Activated CD4-positive, alpha-beta memory T cell treated with anti-CD3 and anti-CD28 coated beads, Interleukin-2, amount 10 ng/mL, durations not matched to agents 7 days and 5 days (primary cell): ENCODE measurements at places on chromosomes 4 and X.
A peak's percentile ranks its signal among the peaks of the same experiment; 100 is the strongest.

GRCh38 chr4:67539830-67540229 is 5.5 kb downstream of the CENPC start:
- DNase-seq, result no peak

GRCh38 chr4:22407361-22407760 is 108.5 kb downstream of the ADGRA3 start:
- DNase-seq, result no peak

GRCh38 chrX:107764845-107765608 is 10.6 kb downstream of the TSC22D3 start:
- DNase-seq, result no peak

DNA sequence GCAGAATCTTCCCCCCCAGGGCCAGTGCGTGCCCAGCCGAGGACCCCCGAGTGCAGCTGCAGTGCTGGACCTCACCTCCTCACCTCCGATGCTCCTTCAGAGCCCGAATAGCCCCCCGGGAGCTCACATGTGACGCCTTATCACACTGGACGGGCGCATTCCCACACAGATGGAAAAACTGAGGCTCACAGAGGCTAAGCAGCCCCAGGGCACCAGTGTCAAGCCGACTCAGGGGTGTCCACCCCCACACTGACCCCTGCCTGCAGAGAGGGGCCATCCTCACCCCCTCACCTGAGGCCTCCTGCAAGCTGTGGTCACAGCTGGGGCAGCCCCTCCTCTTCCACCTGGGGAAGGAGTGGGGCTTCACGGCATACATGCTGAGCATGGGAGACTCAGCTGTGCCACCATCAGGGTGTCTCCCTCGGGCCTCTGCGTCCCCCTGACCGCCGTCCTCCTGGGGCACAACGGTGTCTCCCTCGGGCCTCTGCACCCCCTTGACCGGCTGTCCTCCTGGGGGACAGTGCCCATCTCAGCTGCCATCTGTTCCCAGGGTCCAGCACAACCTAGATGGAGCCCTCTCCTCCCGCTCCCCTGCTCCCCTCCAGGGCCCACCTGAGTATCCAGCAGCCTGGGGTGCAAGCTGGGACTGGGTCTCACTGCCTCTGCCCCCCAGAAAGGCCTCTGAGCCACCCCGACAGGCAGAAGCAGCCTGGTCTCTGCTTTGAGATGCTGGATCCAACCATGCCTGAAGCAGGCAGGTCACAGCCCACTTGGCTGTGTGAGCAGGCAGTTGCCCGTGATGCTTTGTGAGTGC is 85.3 kb upstream of the NKX1-1 start:
- no peak for DNase-seq

DNA sequence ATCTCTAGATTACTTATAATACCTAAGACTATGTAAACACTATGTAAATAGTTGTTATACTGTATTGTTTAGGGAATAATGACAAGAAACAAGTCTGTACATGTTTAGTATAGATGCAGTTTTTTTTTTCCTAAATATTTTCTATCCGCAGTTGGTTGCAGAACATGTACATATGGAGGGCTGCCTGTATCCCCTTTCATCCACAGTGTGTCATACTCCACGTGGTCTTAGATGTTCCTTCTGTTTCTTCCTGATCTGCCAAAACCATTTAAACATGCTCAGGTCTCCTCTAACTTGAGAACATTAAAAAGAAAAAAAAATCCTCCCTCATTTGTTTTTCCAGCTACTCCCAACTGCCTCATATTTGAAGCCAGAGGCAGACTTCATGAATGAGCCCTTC is 14.0 kb downstream of the OCIAD1 start:
- no peak for DNase-seq

GRCh38 chr4:182897601-182898478 is 19.3 kb downstream of the DCTD start:
- no peak for DNase-seq

DNA sequence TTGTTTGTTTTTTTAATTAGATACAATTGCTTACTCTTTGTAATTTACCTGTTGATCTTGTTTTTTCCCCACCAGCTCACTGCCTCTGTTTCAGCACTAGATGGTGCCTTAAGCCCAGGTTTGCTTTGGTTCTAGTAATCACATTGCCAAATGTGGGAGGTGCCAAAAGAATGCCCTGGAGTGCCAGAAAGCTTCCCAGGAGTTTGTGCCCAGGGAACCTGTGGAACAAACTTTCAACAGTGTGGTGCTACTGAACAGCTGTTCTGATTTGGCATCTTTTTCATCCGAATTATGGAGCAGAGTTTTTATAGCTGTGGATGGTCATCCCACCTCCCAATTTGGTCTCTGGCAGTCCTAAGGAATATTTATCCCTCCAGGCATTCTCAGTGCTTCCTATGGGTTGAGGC is 1000.7 kb downstream of the STIM2 start:
- no peak for DNase-seq

DNA sequence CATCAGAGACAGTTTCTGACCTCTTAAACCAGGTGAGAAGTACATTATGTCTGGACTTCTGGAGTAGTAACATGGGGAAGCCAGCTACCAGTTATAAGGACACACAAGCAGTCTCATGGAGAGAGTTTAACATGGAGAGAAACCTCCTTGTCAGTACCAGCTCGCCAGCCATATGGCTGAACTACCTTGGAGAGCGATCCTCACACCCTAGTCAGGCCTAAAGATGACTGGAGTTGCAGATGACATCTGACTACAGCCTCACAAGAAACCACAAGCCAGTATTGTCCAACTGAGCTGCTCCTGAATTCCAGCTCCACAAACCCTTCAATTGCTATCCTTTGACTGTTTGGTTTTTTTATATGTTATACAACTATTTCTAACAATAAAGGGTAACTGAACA is 49.8 kb downstream of the PDHA2 start:
- DNase-seq, result no peak

DNA sequence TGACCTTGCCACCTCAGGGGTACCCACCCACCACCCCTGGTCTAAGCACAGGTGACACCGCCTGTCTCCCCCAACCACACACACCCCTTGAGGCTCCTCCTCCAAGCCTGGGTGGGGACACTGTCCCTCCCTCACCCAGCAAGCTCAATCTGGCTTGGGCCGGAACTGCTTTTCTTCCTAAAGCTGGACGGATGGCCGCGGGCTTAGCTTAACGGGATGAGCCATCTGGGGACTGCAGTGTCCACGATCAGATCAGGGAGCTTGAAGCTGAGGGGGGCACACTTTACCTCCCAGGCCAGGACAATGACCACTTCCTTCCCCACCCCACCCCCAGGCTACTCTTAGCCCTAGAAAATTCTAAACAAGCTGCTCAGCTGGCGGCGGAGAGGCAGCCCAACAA is 1.0 kb upstream of the SLC6A8 start:
- no peak for DNase-seq

GRCh38 chrX:135974279-135974856 is 580 bp upstream of the MMGT1 start:
- peak; percentile 69 for DNase-seq

GRCh38 chr4:31458813-31459212 is 738.6 kb downstream of the PCDH7 start:
- DNase-seq, result no peak

DNA sequence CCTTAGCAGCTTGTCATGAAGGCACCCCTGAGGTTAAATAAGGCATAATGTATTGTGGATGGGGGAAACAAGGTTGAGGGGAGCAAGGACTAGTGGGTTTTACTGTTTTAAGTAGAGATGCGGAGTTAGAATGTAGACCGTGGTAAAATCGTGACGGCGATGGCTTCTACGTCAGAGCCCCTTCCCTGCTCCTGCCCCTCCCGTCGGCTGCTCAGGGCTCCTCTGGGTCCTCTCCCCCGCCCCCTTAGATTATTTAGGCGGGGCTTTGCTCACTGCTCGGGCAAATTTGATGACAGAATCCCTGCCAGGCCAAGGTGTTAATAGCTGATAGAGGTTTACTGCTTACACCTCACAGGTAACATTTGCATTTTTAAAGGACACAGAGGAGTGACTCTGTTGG is 2.3 kb downstream of the FRMPD3 start:
- no peak for DNase-seq

DNA sequence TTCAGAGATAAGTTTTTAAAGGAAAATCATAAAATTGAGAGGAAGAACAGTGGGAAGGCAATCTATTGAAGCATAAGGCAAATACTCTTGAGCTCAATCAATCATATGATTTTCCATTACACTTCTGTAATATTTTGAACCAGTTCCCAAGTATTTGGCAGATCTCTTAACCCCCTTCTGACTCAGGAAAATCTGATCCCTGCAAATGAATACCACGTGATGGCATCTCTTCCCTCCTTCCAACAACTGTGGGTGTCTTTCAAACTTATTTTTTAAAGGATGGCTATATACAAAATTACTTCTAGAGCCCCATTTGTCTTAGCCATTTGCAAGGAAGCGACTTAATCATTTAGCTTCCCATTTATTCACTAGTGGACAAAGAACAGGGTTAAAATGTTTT is 41.9 kb downstream of the AMOT start:
- no peak for DNase-seq

GRCh38 chr4:183860731-183861130 is 44.4 kb upstream of the STOX2 start:
- DNase-seq, result no peak

DNA sequence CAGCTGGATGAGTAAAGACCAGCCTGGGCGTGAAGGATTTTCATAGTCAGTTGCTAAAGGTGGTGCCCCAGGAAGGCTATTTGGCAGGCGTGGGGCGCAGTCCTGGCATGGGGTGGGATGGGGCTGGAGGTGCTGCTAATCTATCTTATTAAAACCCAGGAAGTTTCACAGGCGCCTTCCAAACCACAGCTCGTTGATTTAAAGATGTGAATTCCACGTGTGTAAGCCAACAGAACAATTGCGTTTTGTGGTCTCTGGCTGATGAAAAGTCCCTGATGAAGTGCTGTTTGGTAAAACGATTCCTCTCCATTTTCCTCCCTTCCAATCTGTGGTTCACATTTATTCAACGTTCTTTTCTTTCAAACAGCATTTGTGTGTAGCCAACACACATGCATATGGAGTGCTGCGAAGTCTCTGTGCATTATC is 105.0 kb downstream of the TBL1X start:
- no peak for DNase-seq

GRCh38 chr4:166518315-166518714 is 645.3 kb downstream of the TLL1 start:
- DNase-seq, result no peak

GRCh38 chrX:137401092-137401491 is 164.8 kb upstream of the ZIC3 start:
- DNase-seq, result no peak

GRCh38 chrX:14718403-14718802 is 154.5 kb downstream of the FANCB start:
- no peak for DNase-seq

DNA sequence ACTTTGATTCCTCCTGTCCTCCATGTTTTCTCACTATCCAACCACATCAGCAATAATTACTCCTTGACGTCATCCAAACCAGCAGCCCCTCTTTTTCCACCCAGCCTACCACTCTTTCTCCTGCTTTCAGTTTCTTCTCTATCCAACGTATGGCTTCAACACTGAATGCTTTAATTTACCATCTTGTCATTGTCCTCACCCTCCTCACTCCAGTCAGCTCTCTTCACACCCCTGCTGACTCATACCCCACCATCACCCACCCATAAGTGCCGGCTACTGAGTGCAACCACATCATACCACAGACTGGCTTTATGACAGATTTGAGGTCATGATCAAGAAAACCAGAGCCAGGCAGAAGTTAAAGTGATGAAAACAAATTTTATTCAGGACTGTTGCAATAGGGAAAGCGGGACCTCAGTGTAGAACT is 9.8 kb upstream of the ANXA5 start:
- peak; percentile 80 for DNase-seq

GRCh38 chr4:123284168-123284567 is 112.4 kb upstream of the SPRY1 start:
- DNase-seq, result no peak

GRCh38 chrX:26254436-26254835 is 38.5 kb downstream of the MAGEB5 start:
- no peak for DNase-seq

DNA sequence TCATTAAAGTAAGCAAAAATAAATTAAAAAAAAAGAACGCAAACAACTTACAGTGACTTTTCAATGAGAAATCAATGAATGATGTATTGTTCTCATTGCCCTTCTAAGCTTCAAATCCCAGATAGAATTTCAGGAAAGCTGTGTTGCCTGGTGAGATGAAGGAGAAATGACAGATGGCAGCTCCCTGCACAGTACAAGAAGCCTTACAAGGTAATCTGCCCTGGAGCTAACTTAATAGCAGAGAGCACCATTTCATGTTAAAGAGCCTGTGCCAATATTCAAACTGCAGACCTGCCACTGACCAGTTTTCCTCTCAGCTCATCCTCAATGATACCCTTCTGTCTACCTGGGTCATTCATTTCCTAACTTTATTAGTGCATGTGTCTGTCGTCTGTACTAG is 54.0 kb downstream of the GC start:
- no peak for DNase-seq

DNA sequence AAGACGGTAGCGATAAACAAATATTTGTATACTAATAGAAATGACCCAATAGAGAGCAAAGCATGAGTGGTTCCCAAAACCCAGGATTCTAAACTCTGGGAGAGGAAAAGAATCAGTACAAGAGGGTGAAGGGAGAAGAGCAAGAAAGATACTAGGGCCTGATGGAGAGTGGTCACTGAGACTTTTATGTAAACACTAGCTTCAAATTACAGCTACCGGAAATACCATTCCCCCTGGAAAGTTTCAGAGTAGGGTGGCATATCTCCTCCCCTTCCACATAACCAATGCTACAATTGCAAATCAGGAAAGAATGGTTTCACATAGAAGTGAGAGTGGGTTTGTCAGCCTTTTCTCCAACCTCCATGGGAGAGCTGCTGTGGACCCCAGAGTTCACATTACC is 77.1 kb downstream of the EIF4E start:
- no peak for DNase-seq
